Stimulated activated CD4-positive, alpha-beta T cell treated with anti-CD3 and anti-CD28 coated beads, Interleukin-4, amount 100 ng/mL, for 24 hours (primary cell): ENCODE measurements at places on chromosomes 3 and 15.

- peak; percentile 29 for DNase-seq
Observed at GRCh38 chr3:112629425-112629824, 11.5 kb downstream of the CCDC80 start.

DNA sequence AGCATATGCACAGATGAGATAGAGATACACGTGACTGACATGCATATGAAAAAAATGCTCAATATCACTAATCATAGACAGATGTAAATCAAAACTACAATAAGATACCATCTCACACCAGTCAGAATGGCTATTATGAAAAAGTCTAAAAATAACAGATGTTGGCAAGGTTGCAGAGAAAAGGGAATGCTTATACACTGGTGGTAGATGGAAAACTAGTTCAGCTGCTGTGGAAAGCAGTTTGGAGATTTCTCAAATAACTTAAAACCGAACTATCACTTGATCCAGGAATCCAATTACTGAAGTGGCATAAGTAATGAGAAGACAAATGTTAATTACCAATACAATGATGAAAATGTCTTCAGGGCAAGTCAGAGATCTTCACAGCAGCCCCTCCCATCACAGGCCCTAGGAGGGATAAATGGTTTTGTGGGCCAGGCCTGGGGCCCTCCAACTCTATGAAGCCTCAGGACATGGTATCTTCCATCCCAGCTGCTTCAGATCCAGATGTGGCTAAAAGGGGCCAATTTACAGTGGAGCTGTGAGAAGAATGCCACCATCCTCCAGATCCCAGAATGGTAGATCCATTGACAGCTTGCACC, 71.4 kb upstream of the PLSCR4 start:
- no peak for DNase-seq

GRCh38 chr3:138082992-138083386, 32.4 kb downstream of the DZIP1L start:
- DNase-seq: no peak

DNA sequence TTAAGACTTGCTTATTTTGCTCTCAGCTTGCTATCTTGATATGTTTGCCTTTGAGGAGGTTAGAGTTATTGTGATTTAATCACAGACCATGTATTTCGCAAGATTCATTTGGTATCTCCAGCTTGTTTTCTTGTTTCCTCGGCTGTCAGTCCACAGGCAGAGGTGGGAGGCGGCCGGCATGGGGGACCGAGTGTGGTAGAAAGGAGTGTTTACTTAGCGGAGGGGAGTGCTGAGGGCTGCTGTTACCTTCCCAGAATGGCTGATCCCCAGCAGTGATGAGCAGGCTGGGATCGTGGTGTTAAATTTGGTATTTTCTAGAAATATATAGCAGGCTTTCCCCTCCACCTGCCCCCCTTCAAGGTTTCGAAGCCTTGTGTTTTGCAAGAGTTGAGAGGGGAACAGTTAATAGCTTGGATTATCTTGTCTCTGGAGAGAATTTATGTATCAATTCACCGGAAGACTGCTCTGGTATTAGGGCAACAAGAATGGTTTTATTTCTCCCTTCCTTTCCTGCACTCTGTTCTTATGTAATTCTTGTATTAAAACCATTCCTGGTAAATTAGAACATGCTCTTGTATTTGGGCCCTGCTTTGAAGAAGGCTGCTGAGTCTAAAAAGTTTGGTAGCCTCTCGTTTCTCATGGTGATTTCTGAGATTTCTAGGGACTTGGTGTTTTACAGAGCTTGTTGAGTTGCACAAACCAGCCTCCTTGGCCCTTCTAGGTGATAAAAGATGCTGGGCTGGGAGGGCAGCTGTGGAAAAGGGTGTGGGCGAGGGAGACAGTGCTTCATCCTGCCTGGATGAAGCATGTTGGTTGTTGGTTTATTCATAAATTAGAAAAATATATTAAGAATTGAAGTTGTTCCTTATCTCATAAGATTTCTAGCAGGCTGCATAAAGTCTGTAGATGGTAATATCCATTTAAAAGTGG, 151.4 kb downstream of the IGF1R start:
- no peak for DNase-seq

DNA sequence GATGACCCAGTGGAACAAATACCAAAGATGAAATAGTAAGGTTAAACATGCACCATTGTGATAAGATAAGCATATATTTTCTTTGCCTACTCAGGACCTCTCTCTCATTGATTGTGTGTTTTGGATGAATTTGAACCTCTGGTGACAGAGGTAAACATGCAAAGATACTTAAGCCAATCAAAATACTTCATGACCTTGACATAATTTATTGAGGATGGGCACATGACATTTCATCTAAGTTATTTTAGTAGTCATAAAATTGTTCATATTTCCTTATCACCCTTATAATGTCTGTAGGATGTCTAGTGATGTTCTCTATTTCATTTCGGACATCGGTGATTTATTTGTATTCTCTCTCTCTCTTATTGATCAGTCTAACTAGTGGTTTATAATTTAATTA, 88.3 kb upstream of the WDR72 start:
- DNase-seq: no peak

DNA sequence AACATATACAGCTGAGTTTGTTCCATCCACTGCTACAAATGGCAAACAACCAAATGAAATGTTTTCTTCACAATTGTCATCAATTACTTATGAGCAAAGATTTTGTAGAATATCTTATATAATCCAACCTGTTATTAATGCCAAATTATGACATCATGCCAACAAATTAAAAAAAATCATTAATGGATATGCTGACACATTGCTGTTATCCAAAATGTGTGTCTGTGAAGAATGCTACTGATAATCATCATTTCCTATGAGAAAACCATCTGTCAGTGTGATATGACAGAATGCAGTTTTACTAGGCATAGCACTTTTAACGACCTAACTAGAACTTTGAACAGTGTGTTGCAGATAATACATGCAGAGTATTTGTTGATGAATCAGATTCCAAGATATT, 556.5 kb upstream of the KCNMB2 start:
- DNase-seq: no peak

GRCh38 chr3:197730200-197730599, 6.5 kb downstream of the RUBCN start:
- DNase-seq: no peak

- no peak for DNase-seq
Observed at GRCh38 chr15:48645558-48646330, at the start of gene FBN1. Gene FBN1, minus strand, starts transcription at chr15:48645709. Its CDS starts 940 bp downstream, at chr15:48644769.

GRCh38 chr3:50239649-50240048, 3.6 kb downstream of the GNAI2 start:
- no peak for DNase-seq

GRCh38 chr3:195761567-195762248, 40.9 kb downstream of the MUC20 start:
- no peak for DNase-seq
